NCI-H2171 treated with DMSO at 0.1 percent for 48 hours (cell line): ENCODE measurements at places on chromosomes 5 and 9.

DNA sequence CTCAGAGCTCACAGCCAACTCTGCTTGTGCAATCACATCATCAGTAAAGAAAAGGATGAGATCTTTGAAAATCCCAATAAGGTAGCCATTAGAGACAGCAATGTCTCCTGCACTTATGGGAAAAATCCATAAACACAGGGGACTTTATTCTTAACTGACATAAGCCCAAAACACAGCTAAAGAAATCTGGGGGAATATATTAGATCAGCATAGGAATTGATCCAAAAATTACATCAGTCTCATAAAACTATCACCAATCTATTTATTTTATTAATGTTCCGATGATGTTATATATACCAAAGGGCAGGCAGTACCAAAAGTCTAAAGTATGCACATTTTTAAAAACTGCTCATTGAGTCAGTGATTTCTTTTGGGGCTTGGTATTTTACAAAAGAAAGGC is 6.9 kb downstream of the MRPS27 start:
- no peak for DNase-seq

DNA sequence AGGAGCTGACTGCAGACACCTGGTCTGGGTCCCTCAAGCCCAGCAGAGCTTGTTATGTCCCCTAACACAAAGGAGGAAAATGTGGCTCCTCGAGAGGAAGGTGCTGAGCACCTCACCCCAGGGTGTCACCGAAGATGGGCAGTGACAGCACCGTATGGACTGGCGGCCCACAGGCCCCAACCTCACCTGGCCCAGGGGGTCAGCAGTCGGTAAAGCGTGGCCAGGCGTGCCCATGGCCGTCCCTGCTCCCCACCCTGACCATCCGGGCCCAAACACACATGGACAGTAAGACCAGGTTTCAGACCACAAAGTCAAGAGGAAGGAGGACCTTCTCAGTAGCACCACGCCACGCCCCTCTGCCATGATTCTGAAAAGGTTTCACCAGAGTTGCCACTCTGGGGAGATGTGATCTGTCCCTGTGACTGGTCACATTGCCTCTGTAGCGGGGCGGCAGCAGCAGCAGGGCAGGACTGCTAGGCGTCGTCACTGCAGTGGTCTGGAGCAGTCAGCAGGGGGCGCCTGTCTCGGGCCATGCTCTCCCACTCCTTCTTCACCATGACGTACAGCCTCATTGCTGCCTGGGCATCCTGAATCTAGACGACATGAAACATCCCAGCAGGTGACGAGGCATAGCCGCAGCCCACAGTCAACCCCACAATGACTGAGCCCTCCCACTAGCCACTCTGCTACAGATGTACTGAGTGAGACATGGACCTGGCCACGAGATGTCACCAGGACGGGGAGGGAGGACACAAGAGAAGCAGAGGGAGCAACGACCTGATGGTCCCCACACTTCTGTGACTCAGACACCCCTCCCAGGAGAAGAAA is 11.1 kb downstream of the REXO4 start:
- DNase-seq: peak; percentile 55

DNA sequence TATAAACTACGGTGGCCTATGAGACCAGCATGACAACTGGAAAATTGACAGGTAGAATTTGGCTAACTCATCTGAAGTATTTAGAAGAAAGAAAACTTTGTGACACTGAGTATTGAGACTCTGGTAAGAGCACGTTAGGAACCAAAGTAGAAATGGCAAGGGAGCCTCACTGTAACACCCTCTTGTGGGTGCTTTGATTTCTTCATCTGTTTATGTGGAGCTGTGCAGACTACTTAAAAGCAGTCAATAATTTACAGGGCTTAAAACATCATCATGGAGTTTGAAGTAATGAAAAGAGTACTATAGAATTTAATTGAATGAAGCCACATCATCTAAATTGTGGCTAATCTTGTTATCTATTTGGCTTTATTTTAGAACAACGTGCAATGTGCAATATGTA is 414.2 kb downstream of the CCDC171 start:
- no peak for DNase-seq

GRCh38 chr5:148912714-148913398 is 86.4 kb downstream of the ADRB2 start:
- DNase-seq: no peak

GRCh38 chr9:3028535-3028934 is 184.6 kb upstream of the PUM3 start:
- DNase-seq: peak; percentile 86

- DNase-seq: no peak
These were observed 1.3 kb downstream of the C5orf15 start for GRCh38 chr5:133967124-133967523.

DNA sequence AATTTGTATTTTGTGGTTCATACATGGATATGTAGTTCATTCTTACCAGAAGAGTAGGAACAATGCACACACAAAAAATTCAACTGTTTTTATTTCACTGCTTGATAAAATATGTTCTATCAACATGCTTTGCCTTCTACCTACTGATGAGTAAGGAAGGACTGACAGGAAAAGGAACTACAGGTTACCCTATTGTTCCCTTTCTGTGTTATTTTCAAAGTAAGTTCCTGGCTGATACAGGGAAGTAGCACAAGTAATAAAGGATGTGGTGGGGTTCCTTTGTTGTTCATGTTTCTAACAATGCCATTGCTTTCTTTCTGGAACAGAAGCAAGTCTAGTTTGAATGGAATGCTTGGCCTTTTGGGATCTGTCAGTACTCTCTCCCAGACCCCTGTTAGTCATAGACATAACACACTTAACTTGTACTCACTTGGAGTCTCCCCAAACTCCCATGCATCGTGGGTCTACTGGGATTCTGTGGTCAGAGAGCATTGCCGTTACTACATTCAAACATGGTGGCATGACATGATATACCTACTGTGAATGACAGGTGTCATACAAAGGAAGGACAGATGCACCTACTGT is 20.2 kb upstream of the ALDOB start:
- DNase-seq: no peak

DNA sequence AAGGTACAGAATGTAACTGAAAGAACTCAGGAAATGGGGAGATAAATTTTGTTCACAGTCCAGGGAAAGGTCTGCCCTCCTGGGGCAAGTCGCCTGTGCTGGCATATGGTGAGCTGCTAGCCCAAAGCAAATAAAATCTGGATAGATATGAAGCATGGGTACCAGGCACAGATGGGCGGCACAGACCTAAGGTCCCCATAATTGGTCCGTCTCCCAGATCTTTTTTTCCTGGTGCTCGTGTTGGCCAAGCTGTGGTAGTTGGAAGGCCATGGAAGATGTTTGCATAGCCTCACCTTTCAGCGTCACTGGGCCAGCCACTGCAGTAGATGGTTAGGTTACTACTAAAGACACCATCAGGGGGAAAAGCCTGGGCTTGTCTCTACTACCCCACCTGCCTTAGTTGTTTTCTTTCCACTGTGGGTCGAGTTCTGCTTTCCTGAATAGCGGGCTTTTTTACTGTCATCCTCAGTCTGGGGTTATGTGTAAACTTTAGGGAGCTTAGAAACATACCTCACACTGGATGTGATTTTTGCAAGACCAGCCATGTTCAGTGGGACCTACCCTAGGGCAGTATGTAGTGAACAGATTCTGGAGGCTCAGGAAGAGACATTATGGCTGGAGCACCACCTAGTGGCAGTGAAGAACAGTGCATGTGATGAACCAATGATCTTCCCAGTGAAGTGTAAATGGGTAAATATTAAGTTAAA is 24.2 kb upstream of the GLRX start:
- peak; percentile 55 for DNase-seq

DNA sequence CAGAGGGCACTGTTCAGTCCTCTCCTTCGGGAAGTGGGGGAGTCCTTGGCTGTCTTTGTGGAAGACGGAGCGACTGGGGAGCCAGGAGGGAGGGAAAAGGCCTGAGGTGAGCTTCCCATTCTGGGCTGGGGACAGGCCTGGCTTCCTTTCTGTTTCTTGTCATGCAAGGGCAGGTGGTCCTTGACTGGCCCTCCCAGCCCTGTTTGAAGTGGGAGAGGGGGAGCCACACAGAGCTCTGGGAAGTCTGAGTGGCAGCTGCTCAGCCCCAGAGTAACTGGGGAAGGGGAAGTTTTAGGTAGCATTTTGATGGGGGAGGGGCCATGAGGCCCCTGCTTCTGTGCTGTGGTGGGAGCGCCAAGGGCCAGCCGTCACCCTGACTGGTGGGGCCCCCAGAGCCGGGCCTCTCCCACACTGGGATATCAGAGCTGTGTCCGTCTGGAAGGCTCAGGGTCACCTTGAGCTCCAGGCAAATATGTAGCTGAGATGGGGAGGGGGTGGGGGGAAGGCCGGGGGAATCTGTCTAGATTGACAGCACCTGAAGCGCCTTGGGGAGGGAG is 6.5 kb downstream of the UNC5A start:
- peak; percentile 13 for DNase-seq

- no peak for DNase-seq
These were observed 126.7 kb downstream of the MTX3 start for GRCh38 chr5:79864364-79864763.

DNA sequence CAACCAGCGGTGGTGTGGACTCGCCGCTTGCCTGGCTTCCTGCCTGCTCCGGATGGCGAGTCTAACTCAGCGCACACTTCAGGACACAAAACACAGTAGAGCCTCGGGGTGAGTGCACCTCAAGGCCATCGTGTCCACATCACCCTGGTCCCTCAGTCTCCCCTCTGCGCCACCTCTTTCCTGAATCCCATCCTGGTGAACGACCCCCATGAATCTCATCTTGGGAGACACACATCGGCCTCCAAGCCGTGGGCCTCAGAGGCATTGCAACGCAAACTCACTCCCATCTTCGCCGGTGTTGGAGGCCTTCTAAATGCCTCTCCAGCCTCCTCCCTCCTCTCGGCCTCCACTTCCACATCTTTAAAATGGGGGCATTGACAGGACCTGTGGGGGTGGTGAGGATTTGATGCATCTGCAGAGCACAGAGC is 124.3 kb downstream of the COL23A1 start:
- no peak for DNase-seq

- no peak for DNase-seq
These were observed 71.8 kb downstream of the EFNA5 start for GRCh38 chr5:107598958-107599357.

- no peak for DNase-seq
These were observed 38.9 kb upstream of the IFNK start for GRCh38 chr9:27485158-27485557.

GRCh38 chr5:106185661-106186081 is 1485.1 kb downstream of the EFNA5 start:
- no peak for DNase-seq

DNA sequence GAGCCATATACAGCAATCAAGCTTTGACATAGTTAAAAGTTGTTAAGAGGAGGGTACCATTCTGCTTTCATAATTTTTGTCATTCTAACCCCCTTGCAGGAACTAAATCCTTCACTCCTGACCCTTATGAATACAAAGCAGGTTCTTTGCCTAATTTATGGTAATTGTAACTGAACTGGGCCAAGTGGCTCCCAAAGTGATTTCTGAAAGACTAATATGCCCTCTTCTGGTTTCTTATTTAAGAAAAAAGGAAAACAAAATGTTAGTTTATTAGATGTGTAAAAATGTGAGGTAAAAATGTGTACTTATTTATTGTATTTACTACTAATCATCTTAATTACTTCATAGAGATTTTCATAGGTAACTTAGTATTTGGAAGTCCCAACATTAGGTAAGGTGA is 268.5 kb downstream of the BNC2 start:
- DNase-seq: no peak

DNA sequence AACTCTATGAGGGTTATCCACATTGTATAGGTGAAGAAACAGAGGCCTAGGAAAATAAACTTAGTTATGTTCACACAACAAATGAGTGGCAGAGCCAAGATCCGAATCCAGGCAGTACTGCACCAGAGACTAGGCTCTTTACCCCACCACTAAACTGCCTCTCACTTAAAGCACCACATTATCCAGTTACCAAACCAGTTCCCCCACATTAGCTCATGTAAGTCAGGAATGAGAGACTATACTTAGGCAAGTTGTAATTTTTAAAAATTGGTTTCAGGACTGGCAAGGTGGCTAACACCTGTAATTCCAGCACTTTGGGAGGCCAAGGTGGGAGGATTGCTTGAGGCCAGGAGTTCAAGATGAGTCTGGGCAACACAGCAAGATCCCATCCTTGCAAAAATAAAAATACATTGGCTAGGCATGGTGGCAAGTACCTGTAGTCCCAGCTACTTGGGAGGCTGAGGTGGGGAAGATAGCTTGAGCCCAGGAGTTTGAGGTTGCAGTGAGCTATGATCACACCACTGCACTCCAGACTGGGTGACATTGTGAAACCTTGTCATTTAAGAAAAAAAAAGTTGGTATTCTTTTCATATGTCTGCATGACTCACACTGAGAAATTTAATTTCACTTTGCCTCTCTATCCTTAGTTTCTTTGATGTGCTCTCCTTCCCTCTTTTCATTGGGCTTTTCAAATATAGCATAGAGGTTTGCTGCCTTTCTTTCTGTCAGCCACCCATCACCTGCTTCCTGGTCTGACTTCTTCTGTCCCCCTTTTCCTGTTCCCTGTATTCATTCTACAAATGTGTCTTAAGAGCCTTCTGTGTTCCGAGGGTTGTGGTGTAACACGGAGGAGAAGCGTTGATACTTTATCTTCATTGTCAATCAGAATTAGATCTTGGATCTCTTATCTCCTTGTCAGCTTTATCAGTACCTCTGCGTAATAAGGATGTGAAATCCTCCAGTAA is 64.7 kb downstream of the ERMP1 start:
- DNase-seq: no peak

DNA sequence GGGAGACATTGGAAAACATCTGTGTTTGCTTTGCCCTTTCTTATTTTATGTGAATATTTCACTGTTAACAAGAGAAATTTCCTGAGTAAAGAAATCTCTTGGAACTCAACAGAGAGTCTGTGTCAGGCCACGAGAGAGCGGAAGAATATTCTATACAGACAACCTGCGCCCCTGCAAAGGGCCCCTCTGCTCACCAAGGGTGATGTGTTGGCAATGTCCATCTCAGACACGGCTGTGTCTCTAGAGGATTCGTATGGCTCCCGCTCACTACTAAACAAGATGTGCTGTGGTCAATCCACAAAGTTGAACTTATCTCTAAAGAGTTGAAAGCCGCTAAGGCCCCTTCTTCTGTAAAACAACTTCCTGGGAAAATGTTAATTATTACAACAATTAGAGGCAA is 241.0 kb upstream of the IRX1 start:
- no peak for DNase-seq

DNA sequence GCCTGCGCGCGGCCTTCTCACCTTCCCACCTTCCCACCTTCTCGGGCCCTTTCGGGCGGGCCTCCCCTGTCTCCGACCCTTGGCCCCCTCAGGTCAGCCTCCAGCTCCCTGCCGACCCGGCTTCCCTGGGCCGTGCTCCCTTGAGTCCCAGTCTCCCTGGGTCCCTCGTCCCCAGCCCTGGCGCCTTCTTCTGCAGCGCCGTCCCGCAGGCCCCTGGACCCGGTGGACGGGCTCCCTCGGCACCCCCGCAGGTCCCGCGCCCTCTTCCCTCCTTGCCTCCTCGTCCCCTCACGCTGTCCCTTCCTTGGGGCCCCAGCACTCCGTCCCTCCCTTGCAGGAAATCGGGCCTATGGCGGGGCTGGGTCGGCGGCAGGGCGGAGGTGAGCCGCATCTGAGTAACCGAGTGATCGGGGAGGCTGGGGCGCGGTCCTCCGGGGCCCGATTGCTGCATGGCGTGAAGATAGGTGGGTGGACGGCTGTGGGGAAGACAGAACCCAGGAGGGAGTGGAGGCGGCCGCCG is 7.6 kb downstream of the ARPC5L start:
- no peak for DNase-seq

- DNase-seq: no peak
These were observed 231.6 kb upstream of the ANKH start for GRCh38 chr5:15103130-15103529.

GRCh38 chr9:122107291-122107805 is 14.2 kb upstream of the TTLL11 start:
- DNase-seq: no peak

- no peak for DNase-seq
These were observed 384.3 kb upstream of the RFX3 start for GRCh38 chr9:3909966-3910650.
